ENCODE measurements at places on chromosomes 7 and 10. TPM values are rescaled to one million over a fixed set of nuclear protein-coding genes. Genes with fewer than 3 reads are reported as not detected.

Gene FEZF1
- total RNA-seq, result 12.2 TPM

Gene TSPAN13
- 111 TPM for total RNA-seq

Gene C1QL3
- total RNA-seq, result 18.0 TPM

Gene PDCD4
- total RNA-seq, result 68.7 TPM

Gene DLX6
- 13.4 TPM for total RNA-seq

Gene EPO
- total RNA-seq, result not detected

Gene SPDYE6
- not detected for total RNA-seq

Gene CCAR1
- total RNA-seq, result 35.5 TPM

Gene FFAR4
- total RNA-seq, result 1.2 TPM

Gene AUTS2
- total RNA-seq, result 82.1 TPM

Gene SMIM30
- 56.1 TPM for total RNA-seq

Gene LBX1
- not detected for total RNA-seq

Gene PKD1L1
- total RNA-seq, result 0.92 TPM
